Dorsolateral prefrontal cortex (tissue), 122 donors: ENCODE measurements at places on chromosomes 4 and X. TPM values are rescaled to one million over a fixed set of nuclear protein-coding genes. Genes with fewer than 3 reads are reported as not detected.

NHS gene
- 8.3 TPM for total RNA-seq

SYTL4 gene
- 23.1 TPM for total RNA-seq

FIP1L1 gene
- 61.5 TPM for total RNA-seq

NPY1R gene
- total RNA-seq = 25.6 TPM

GUCY1B1 gene
- total RNA-seq = 109 TPM

UNC5C gene
- total RNA-seq = 47.4 TPM

MAGEB1 gene
- total RNA-seq = not detected

STPG2 gene
- total RNA-seq = 1.9 TPM

AMER1 gene
- total RNA-seq = 5.7 TPM

QRFPR gene
- 1.1 TPM for total RNA-seq

SCML1 gene
- 8.5 TPM for total RNA-seq

PDCL2 gene
- not detected for total RNA-seq

GPR173 gene
- total RNA-seq = 20.8 TPM

SMIM14 gene
- total RNA-seq = 22.3 TPM

H2AZ1 gene
- 108 TPM for total RNA-seq

EGF gene
- total RNA-seq = 4.1 TPM

ATP11C gene
- 5.3 TPM for total RNA-seq

COX7B2 gene
- not detected for total RNA-seq

HERC6 gene
- total RNA-seq = 20.1 TPM

POF1B gene
- not detected for total RNA-seq

TRO gene
- 113 TPM for total RNA-seq

CSAG1 gene
- not detected for total RNA-seq

SATL1 gene
- 1.6 TPM for total RNA-seq

FDCSP gene
- total RNA-seq = not detected

RAB33A gene
- 21.6 TPM for total RNA-seq

EIF4E gene
- total RNA-seq = 114 TPM

GAGE2A gene
- not detected for total RNA-seq

ADD1 gene
- 625 TPM for total RNA-seq

NAP1L2 gene
- 128 TPM for total RNA-seq

SYN1 gene
- total RNA-seq = 506 TPM

MSX1 gene
- total RNA-seq = 9.7 TPM

EGFL6 gene
- total RNA-seq = 0.26 TPM

CXorf66 gene
- not detected for total RNA-seq

SSX1 gene
- total RNA-seq = not detected

WDR17 gene
- 58.9 TPM for total RNA-seq

CENPVL2 gene
- not detected for total RNA-seq

KCND1 gene
- total RNA-seq = 3.9 TPM

OCIAD1 gene
- 286 TPM for total RNA-seq

TRIM75 gene
- total RNA-seq = not detected

MAGEE2 gene
- 6.8 TPM for total RNA-seq

TMEM165 gene
- total RNA-seq = 67.0 TPM

NSG1 gene
- total RNA-seq = 134 TPM
